ENCODE measurements at places on chromosomes 2 and 18. TPM values are rescaled to one million over a fixed set of nuclear protein-coding genes. Genes with fewer than 3 reads are reported as not detected.

The DQX1 gene
- total RNA-seq, result 0.16 TPM

The CHRND gene
- total RNA-seq, result not detected

The ERBB4 gene
- not detected for total RNA-seq

The ELOA2 gene
- not detected for total RNA-seq

The ABCG8 gene
- total RNA-seq, result not detected

All from A549 treated with CORT108297 at 1 μM for 4 hours (cell line).